Stimulated activated CD4-positive, alpha-beta T cell treated with anti-CD3 and anti-CD28 coated beads, Interleukin-1b, Interleukin-23, amount 100 ng/mL, for 4 hours (primary cell): ENCODE measurements at places on chromosomes 2 and 18.

DNA sequence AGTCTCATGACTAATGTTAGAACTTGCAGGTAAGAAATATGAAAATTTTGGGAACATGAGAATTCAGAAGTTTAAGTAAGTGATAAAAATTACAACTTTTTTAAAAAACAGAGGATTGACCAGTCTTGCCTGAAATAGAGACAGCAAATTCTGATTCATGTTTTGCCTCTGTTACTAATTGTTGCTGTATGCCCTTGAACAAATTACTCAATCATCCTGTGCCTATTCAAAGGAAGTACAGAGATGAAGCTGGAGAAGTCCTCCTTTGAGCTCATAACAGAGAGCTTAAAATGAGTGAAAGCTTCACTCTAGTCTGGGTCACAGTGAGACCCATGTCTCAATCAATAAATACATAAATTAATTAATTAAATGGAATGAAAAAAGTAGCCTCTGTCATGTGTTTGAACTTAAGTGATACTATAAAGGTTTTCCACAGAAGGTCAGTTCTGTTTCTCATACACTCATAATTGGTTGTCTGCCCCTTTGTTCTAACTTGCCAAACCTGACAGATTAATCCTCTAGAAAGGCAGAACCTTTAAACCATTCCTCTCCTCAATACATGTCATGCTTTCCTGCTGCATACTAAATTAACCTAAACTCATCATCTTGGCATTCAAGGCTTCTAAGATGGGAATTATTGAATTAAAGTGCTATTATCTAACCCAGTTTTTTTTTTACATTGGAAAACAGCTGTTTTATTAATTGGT lies 374.6 kb upstream of the LRATD1 start:
- no peak for DNase-seq

GRCh38 chr2:238853218-238853617 lies 5.3 kb downstream of the TWIST2 start:
- DNase-seq = no peak

DNA sequence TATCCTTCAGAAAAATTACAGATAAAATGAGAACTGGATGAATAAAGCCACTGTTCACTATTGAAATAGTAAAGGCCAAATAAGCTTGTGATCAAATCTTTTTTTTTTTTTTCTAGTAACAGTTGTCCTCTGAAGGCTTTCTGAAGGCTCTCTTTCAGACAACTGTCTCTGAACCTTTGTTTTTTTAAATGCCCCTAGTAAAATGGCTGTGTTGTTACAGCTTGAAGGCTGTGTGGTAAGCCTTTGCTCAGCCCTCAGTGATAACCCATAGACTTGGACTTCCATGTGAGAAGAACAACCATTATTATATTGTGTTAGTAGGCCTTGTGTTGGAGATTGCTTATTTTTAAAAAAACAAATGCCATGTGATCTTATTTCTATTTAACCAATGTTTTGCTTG lies 17.6 kb downstream of the FMNL2 start:
- no peak for DNase-seq

- no peak for DNase-seq
Measured at GRCh38 chr18:78304192-78305164, 675.1 kb upstream of the SALL3 start.

DNA sequence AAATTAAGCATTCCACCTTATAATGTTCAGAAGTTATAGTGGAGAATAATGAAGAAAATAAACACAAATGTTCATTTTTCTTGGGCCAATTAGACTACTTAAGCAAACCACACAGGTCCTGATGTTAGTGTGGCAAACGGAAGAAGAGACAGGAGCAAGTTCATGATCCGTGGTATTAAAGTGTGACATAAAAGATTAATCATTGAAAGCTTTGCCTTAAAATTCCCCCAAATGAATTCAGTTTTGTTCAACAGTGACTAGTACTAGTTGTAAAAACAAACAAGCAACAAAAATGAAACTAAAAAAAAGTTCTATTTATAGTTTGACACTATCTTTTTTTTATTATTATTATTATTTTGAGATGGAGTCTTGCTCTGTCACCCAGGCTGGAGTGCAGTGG lies 73.7 kb downstream of the RFTN2 start:
- DNase-seq = no peak

DNA sequence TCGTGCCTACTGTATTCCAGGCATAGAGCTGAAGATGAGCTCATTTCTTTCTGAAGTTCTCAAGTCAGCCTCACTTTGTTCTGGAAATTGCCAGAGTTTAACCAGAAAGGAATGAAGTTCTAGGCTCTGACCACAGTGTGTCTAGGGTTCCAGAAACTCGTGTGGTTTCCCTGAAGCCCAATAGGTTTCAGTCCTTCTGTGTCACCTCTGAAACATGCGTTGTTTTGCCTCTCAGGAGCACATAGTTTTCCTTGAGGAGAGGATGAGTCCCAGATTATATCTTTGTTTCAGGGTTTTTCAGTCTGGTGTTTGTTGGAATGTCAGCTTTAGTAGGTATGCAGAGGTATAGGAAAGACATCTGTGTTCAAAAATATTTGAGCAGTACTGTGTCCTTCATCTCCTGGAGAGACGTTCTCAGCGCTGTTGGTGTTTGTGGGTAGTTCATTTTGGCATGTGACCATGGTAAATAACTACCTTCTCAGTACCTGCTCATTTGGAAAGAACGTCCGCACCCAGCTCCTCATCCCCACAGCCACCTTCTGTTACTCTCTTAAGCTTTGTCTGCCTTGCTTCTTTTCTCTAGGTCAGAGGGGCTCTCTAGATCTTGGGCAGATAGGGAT lies 56.6 kb downstream of the RALBP1 start:
- no peak for DNase-seq

DNA sequence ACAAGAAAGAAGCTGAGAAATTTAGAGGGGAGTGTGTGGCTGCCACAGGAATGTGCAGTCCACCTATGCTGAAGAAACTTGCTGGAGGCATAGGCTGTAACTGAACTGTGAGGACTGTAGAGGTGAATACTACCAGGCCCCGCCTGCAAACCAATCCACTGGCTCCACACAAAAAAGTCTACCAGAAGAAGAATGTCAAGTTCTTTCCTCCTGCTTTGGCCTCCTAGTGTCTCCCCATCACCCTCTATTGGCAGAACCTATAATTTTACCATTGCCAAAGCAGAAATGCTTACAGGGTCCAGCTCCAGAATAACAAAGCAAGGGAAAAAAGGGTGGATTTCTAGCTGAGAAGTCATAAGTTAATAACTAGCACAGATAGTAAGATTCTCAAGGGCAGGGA lies 5.9 kb upstream of the ATP5MC3 start:
- no peak for DNase-seq

- DNase-seq = no peak
Measured at GRCh38 chr2:234676109-234676782, 179.4 kb upstream of the ARL4C start.

GRCh38 chr18:52992041-52992440 lies 652.0 kb downstream of the DCC start:
- DNase-seq = no peak

DNA sequence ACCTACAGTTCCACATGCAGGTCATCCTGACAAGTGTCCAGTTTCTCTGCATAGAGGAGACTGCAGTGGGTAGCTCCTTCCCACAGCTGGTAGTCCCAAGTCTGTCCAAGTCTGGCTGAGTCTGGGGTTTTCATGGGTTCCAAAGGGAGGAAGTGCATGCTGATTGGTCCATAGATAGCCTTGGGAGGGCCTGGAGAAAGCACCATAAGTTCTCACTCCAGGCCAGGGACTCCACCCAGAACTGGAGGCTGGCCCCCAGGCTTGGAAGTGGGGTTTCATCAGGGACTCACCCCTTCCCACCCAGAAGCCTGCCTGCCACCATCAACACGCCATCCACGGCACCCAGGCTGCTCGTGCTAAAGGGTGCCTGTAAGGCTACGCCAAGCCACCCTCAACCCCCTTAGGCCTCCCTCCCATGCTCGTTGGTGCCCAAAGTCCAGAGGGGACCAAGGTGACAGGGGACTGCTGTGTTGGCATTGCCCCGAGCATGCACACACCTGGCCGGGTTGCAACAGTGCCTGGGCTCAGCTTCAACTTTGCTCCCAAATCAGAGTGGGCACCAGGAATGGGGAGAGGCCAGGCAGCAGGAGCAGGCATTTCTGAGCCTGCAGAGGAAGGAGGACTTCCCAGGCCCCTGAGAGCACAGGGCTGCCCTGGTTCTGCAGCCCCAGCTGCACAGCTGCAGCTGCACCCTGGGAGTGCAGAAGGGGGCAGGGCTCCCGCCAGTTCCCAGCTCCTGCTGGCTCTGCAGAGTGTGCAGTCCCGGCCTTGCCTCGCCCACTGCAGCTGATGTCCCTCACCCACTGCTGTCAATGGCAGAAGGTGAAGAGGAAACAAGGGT lies 116.5 kb upstream of the MAP2 start:
- DNase-seq = no peak

DNA sequence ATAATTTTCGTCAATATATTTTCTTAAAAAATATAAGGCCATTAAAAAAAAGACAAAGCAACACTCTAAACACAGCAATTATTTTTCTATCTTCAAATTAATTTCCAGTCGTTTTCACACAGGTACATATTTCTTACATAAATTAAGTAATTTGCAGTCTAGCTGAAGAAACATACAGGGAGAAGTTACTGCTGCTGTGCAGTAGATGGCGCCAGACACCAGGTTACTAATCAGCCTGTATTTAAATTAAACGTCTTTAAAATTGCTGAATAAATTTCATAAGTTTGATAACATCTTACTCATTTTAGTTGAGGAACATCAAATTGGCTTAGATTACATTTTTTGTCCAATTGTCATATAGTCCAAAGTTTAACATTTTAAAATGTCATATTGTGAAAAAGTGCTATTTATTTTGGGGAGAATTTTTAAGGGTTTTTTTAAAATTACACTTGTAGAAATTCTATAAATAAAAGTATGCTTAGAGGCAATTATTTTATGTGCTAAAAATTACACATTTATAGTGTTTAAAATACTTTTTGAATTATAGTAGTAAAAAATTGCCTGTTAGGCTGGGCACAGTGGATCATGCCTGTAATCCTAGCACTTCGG lies 88.4 kb downstream of the PMAIP1 start:
- peak; percentile 23 for DNase-seq

DNA sequence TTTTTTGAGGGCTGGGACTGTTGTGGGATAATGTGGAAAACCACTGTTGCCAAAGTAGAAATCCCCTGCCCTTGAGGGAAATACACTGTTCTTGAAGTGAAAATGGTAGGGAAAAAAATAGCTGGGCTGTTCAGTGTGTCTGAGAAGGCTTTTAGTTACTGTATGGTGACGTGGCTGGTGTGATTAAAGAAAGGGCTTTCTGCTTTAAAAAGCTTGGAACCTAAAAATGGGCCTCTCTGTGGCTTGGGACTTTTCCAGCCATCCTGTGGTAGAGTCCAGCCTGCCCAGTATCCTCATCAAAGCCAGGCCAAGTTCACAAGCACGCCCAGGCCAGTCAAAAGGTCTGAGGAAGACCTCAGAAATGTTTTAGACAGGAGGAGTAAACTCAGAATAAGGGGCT lies 6.8 kb downstream of the MGAT5 start:
- DNase-seq = no peak

DNA sequence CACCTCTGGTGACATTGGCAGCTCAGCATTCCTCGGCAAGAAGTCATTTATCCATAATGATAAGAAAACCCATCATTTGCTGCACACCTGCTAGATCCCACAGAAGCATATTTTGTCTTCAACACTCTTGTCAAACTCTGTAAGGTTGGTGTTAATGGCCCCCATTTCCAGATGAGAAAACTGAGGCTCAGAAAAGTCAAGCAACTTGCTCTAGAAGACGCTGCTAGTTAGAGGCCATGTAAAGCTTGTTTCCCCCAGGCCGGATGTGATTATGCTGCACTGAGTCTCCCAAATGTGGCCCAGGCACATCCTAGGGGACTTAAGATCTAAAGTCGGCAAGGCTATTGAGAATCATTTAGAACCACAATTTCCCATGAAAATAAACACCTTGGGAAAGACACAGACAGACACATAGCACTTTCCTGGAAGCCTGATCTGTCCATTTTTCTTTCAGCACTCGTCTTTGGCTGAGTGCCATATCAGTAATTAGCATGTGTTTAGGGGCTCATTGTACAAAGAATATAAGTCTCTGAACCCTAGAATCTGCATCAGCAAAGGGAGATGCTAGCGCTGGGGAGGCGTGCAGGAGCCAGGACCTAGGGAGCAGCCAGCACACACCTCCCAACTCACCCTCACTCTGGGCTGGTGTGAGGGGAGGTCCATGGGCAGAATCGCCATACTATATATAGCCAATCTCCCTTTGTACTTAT lies 39.3 kb downstream of the C1QL2 start:
- no peak for DNase-seq

DNA sequence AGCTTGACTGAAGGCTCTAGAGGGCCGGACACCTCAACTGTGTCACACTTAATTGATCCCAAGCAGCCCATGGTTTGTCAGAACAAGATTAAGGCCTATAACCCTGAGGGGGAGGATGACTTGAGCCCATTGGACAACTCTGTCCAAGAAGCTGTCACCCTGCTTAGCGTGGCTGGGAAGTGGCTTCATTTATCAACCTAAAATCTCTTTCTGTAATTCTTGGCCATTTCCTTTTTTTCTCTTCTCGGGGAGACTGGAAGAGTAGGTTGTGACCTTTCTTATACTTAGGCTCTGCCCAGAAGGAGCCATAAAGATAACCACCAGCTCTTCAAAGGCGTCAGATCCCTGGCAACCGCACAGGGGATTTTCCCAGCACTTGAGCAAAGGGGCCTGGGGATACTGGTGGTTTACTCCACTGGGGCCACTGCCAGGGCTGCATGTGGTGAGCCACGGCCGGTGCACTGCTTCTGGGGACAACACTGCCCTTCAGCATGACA lies 265.5 kb downstream of the CYRIA start:
- no peak for DNase-seq

DNA sequence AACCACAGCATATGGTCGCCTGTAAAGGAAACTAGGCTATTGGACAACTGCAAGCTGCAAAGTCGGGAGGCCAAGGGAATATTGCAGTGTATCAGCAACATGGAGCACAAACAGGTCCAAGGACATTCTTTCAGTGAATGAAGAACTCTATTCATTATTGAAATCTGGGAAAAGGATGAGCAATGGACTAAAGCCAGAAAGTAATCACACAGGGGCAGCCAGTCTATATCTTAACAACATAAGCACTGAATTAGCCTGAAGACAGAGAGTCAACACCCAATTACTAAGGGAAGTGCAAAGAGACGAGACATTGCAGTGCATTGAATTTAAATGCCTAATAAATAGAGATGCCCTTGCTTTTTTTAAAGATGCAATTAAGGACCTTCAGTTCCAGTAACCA lies 615.5 kb upstream of the SETBP1 start:
- DNase-seq = no peak

GRCh38 chr2:37005118-37005868 lies 39.0 kb upstream of the STRN start:
- DNase-seq = no peak
